Pulmonary artery endothelial cell (primary cell): ENCODE measurements at places on chromosomes 4 and X.

GRCh38 chrX:40147126-40147952 is 49.6 kb upstream of the BCOR start:
- no peak for DNase-seq

DNA sequence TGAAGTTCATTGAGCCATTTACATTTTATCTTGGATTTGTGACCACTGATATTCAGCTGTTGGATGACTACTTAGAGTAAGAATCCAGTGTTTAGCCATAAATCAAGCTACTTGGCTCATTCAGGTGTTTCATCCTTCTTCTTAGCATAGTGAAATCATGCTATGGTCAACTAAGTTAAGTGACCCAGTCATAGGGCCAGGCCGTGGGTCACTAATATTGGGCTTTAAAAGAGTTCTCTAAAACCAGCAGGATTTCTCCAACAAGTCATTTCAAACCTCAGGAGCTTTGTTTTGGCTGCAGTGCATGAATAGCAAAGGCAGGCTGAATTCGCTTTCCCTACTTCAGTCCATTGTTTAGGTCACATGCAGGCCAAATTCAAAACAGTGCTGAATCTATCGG is 181.0 kb downstream of the MAML3 start:
- no peak for DNase-seq

GRCh38 chr4:155887045-155887444 is 16.5 kb upstream of the TDO2 start:
- no peak for DNase-seq

DNA sequence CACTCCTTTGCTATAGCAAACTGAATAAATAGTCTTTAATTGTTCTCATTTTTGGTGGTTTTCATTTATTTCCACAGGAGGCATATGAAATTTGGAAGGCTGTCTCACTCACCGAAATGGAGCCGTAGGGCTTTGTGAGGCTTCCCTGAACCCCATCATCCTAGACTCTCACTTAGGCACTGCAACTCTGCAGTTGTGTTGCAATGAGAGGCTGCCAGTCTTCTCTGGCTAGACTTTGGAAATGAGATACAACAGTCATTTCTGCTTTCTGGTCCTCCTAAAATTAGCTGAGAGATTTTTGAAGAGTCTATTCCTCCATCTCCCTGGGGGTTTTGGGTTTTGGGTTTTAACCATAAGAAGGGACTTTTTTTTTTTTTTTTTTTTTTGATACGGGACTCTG is 146.5 kb downstream of the SH3BGRL start:
- no peak for DNase-seq

DNA sequence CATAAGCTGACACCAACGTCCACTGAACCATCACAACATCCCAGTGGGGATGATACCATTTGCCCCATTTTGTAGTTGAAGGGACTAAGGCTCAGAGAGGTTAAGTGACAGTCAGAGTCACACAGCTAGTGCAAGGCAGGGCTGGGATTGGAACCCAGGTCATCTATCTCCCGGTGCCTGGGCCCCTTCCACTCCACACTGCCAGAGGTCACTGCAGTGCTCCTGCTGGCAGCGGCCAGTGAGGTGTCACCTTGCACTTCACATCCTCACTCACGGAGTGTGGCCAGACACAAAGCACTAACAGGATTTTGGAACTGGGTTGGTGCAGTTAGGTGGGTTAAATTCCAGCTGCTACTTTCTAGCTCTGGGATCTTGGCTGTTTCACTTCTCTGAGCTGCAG is 118.7 kb downstream of the ENPP6 start:
- DNase-seq = no peak

GRCh38 chr4:144578681-144579080 is 67.3 kb upstream of the HHIP start:
- no peak for DNase-seq

DNA sequence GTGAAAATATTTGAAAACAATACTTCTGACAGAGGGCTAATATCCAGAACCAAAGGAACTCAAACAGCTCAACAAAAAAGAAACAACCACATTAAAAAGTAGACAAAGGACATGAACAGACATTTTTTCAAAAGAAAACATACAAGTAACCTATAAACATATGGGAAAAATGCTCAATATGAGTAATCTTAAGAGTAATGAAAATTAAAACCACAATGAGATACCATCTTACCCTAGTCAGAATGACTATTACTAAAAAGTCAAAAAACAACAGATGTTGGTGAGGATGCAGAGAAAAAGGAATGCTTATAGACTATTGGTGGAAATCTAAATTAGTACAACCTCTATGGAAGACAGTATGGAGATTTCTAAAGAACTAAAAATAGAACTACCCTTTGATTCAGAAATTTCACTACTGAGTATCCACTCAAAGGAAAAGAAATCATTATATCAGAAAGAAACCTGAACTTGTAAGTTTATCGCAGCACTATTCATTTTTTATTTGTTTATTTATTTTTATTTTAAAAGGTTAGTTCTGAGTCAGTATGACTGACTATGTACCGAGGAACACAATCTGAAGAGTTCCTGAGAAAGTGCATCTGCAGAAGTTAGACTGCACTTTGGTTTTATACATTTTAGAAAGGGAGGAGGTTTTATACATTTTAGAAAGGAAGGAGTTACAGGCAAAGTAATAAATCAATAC is 231.3 kb downstream of the INPP4B start:
- no peak for DNase-seq

DNA sequence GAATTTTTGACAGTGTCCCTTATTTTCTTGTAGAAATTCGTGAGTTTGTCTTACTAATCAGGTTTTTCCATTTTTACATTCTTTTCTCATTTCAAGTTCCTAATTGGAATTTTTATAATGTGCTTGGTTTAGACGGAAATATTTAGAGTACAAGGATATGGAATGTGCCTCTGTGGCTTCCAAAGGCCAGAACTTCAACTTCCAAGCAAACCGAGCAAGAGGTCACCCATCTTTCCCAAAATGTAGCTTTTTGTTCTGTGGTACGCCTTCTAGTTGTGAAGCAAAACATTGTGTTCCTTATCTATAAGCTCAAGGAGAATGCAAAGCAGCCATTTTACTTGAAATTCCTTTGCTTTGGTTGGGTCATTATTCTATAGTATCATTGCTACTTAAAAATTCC is 212.8 kb upstream of the PACRGL start:
- DNase-seq = no peak

DNA sequence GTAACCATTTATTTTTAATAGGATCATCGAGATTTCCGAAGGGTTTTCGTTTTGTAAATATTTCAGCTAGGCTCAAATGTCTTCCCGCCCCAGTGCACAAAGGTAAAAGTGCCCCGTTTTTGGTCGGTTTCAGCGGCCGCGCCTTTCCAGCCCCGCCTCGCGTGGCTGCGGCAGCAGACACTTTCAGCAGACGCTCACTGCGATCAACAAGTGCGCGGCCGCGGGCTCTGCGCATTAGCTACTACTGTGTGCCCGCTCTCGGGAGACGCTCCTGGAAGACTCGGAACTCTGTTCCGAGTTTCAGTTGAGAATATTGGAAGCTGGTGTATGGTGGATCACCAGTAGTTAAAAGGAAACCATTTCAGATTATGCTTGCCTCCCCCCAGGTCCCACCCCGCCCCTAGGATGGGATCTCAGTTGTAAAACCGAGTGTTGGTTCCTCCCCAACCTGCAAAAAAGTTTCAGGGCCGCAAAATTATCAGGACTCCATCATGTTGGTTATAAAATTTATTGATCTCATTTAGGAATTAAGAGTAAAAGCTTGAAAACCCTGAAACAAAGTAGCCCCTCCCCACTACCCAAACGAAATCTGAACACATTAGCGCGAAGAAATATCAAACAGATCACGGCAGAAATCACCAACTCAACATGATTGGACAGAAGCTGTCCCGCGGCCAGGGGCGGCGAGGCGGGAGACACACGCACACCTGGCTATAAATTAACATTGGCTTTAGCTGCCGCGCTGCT is 2.2 kb downstream of the SOX3 start:
- no peak for DNase-seq

DNA sequence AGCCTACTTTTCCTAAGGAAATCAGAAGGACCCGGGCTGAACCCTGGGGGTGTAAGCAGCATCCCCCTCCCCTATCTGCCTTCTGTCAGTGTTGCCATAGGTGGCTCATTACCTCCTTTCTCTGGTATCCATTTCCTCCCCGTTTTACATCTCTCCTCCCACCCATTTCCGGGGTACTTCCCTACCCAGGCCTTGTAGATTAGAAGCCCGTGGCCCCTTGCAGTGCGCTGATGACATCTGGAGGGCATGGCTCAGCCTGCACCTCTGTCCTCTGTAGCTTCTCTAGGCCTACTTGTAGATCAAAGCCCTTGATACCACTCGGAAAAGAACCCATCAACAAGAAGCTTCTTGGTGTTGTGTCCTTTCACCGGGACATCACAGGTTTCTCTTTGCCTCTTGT is 71.8 kb downstream of the NBDY start:
- DNase-seq = no peak

DNA sequence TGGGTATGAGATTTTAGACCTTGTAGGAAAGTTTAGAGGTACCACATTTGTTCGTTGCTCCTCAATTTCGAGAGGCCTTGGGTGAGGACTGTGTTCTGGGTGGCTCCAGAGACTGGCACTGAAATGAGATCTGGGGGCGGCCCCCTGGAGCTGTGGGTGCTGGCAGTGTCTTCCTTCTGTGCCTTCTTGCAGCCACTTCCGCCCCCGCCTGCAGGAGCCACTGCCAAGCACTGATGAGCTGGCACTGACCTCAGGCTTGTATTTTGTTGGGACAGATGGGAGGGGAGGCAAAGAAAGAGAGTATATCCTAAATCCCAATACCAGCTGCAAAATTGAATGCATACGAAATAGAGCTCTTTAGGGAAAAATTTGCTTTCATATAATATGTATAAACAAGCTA is 64.5 kb upstream of the CLDN34 start:
- DNase-seq = no peak

- DNase-seq = no peak
Observed at GRCh38 chrX:101602077-101602476, 15.7 kb downstream of the ARMCX6 start.

- no peak for DNase-seq
Observed at GRCh38 chr4:26839534-26839951, 21.1 kb upstream of the STIM2 start.

GRCh38 chrX:39998636-39999406 is 98.9 kb downstream of the BCOR start:
- no peak for DNase-seq

- no peak for DNase-seq
Observed at GRCh38 chrX:151753313-151754046, 18.9 kb downstream of the CNGA2 start.

DNA sequence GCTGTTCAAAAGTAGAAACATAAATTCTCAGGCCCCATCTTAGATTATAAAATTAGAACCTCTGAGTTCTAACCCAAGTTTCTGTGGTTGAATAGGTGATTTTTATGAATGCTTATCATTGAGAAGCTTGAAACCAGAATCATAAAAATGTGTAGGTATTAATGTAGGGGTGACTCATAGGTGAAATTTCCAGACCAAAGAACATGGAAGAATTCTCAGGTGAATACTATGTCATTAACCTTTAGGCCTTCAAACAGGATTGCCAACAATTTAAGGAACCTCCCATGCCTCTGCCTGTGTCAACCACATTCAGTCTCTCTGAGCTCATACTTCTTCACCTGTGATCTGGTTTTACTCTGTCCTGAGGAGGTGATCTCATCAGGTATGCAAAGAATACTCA is 177.8 kb downstream of the NPFFR2 start:
- no peak for DNase-seq

DNA sequence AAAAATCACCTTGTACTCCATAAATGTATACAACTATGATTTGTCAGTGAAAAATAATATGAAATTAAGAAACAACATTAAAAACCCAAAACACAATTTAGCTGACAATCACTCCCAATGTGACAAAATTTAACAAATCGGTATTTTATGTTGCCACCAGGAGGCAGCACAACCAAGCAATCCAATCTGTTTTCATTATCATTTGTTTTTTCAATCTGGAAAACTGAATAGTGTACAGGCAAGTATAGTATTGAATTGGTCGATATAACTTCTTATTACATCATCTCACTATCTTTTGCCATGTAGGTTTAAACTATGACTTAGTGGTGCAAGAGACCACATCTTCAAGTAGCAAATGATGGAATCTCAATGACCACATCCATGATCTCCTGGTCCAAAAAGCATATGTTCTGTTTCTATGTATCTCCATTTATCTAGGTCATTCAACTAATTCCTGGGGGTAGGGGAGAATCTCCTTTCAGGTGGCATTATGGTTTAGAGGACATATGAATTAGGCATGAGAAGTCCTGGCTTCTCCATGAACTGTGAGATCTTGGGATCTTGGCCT is 112.9 kb upstream of the AGA start:
- no peak for DNase-seq

DNA sequence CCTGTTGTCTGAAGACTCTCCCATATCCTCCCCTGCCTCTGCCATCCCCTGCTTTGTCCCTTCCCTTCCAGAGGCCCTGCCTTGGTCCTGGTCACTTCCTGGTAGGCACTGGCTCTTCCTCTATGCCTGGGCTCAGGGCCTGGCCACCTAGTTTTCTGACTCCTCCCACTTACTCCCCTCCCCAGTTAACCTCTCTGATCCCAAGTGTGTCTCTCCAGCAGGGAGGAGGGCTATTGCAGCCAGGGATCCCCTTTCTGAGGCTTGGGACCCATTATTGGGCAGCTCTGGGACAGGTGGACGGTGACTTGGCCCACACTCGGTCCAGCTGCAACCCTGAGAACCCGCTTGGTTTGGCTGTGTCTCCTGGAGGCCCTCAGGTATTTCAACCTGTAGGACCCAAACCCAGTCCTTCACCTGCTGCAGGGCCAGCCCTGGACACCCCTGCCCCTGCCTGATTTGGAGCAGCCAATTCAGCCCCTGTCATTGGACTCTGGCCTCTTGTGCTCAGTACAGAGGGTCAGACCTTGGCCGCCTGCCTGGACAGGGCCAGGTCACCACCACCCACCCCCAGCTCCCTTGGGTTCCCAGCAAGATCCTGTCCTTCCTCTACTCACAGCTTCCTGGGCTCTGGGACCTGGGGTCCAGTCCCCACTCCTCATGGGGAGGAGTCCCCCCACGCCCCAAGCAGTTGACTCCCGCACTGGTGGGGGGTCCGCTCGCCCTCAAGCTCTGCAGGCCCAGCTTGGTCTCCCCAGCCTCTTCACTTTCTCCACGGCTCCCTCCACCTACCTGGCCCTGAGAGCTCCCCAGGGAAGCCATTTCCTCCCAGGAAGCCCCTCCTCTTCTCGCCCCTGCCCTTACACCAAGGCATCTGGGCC is 1.1 kb upstream of the SH3BP2 start:
- DNase-seq = no peak

GRCh38 chrX:53583571-53583970 is 102.9 kb downstream of the HUWE1 start:
- no peak for DNase-seq

- DNase-seq = no peak
Observed at GRCh38 chr4:175935016-175935661, 123.1 kb upstream of the GPM6A start.

GRCh38 chrX:23386260-23386659 is 51.6 kb downstream of the PTCHD1 start:
- no peak for DNase-seq

DNA sequence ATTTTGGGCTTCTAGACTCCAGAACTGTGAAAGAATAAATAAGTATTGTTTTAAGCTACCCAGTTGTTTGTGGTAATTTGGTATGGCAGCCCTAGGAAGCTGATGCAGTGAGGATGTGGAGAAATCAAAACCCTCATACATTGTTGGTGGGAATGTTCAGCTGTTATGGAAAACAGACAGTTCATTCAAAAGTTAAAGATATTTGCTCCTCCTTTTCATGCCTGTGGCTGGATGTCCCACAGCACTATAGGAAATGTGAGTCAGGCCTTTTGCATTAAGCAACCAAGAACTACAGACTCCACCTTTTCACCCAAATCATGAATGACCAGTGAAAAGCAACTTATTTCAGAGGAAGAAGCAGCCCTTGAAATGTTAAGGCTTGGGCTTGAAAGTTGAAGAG is 6.7 kb downstream of the BBS12 start:
- no peak for DNase-seq

- no peak for DNase-seq
Observed at GRCh38 chrX:79096145-79096556, 48.3 kb upstream of the GPR174 start.
